ENCODE measurements at places on chromosomes 7 and 10.

DNA sequence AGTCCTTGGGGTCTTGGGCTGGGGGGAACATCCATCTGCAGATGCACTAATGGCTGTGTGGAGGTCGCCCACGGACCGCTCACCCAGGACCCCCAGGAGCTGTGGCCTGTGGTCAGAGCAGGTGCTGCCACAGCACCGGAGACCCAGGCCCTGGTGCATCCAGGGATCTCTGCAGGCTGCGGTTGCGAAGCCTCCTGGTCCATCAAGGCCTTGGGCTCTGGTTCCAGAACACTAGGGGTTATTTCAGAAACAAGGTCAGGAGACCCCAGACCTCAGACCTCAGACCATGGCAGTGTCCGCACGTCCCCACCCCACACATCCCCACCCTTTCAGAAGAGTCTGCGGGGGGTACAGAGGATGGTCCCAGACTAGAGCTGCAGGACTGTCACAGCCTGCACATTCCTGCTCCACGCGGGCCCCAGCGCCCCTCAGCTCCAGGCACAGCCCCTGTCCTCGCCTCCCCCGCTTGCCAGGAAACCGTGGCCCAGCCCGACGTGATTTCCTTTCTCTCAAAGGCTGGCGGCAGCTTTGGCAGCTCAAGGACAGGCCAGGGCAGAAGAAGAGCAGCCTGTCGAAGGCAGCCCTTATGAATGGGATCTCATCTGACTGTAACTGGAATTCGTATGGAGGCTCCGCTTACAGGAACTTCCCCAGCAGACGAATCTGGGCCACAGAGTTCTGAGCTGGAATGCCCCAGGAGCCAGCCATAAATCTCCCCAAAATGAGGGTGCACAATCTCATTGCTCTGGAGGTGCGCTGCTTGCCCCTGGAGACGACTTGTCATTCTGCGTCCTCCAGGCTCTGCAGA is 136.2 kb upstream of the RET start:
- DNase-seq = no peak

DNA sequence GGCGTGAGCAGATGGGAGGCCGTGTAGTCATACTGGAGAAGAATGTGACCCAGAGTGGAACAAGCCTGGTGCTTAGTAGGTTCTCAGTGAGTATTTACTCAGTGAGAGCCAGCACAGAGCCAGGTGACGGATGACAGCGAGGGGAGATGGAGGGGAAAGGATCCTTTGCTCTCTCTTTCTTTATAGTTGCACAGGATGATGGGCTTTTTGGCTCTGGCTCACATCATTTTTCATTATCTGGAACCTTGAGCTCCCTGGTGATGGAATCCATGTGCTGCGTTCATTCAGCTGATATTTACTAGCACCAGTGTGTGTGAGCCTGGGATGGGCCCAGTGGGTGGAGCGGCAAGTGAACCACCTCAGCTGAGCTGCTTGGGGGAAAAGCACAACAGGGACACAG is 17.2 kb downstream of the BTBD16 start:
- DNase-seq = no peak

DNA sequence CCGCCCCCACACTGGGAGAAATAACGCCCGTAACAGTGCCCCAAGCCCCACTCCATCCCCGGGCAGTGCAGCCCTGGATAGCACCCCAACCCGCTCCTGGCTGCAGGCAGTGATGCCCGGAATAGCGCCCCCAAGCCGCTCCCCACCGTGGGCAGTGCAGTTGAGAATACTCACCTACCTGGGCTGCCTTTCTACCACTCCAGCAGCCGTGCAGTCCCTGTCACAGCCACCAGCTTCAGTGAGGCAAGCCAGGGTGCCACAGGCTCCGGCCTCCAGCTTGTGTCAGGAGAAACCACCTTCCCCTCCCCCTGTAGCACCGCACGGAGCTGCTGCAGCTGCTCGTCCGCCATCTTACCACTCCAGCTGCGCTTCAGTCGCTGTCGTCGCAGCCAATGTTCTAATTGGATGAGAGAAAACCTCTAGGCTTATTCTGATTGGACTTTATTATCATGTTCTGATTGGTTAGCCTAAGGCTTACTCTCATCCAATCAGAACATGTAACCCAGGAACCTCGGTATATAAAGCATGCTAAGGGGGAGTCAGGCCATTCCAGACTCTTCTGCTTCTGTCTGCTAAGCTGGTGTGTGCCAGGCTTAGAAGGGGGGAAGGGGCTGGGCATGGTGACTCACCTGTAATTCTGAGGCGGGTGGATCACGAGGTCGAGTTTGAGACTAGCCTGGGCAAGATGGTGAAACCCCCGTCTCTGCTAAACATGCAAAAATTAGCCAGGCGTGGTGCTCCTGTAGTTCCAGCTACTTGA is 53.2 kb upstream of the ZNF33B start:
- no peak for DNase-seq

DNA sequence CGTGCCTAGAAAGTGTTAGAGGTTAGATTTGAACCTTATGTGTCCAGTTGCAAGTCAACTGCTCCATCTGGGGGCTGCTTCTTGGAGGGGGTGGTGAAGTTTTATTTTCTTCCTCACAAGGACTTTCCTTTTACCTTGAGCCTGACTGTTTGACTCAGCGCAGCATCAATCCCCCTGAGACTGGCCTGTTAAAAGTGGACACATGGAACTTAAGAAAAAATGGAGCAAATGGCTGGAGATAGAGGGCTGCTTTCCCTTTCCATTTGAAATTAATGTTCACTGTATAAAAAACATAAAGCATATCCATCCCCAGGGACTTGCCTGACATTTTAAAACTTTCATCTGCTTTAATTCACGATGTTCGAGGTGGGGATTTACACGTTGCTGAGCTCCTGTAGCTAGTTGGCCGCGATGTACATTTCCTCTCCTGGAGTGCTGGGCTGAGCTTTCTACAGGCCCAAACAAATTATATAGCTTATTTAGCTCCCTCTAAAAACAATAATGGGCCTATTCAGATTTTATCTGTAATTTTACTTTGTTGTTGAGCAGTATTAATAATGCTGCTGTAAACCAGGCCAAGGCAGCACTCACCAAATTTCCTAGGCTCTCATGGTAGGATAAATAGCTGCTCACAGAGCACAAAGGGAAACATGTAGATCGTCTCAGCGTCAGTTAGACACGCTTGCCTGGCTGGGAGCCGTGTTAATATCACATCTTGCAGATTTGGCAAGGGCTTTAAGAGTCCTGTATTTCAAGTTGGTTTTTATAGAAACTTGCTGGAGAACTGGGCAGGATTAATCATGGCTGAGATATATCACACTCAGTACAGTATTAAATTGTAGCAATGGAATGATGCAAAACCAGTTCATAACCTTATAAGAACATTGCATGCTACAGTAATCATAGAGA is 251.5 kb downstream of the LRMDA start:
- DNase-seq = no peak

- DNase-seq = peak; percentile 51
These were observed 26.7 kb downstream of the CYCS start for GRCh38 chr7:25098096-25099046.

- DNase-seq = no peak
These were observed 57.5 kb upstream of the SHH start for GRCh38 chr7:155869784-155870076.

Measured in T-helper 1 cell (primary cell).